ENCODE measurements at places on chromosomes 6 and 20.

DNA sequence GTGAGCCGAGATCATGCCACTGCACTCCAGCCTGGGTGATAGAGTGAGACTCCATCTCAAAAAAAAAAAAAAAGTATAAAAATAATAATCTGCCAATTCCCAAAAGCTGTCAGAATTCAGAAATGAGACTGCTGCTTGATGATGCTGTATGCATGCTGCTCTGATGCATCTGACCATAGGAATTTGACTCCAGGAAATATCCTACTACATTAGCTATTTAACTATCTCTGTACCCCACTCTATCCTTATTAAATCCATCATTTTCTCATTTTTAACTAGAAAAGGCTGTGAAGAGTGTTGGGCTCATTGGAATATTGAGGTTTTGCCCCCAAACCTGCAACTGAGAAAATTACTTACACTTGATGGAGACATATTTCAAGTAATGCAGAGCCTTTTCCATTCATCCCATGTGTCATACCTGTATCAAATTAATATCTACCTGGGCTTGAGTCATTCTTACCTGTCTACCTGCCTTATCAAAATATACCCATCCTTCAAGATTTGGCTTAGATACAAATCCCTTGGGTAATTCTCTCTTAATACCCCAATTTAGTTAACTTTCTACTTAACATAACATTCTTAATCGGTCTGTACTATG lies 135.2 kb upstream of the PREP start:
- DNase-seq = no peak

DNA sequence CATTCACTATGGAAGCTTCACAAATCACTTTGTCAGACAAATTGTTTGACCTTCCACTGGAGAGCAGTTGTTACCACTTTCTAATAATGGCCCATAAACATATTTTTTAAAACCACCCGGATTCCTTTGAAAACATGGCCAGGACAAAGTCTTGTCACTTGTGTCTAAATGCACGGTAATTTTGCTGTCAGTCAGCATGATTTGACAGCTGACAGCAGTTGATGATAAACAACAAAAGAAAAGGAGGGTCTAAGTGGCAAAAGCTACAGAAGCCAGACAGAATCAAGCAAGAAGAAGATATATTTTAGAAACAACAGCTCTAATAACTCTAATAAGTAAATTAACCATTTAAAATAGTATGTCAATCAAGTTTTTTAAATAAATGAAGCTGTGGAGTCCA lies 27.7 kb upstream of the CARMIL1 start:
- no peak for DNase-seq

GRCh38 chr6:52356017-52356416 lies 5.9 kb upstream of the PAQR8 start:
- no peak for DNase-seq

GRCh38 chr20:46995561-46996142 lies 101.0 kb downstream of the EYA2 start:
- DNase-seq = no peak

DNA sequence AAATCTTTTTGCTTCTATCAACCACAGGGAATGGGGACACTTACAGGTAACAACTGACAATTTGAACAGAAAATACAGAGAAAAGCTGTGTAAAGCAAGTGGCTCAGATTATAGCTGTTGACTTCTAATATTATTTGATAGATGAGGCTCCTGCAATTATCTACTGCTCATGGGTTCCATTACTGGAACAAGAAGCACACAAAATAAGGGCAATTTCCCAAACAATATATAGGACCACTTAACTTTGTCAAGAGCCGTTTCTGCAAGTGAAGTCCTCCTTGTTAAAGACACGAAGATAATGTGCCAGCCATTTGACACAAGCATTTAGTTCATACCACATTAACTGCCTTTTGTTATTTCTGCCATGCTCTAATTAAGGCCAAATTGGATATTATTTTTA lies 315.5 kb upstream of the ARID1B start:
- DNase-seq = no peak

DNA sequence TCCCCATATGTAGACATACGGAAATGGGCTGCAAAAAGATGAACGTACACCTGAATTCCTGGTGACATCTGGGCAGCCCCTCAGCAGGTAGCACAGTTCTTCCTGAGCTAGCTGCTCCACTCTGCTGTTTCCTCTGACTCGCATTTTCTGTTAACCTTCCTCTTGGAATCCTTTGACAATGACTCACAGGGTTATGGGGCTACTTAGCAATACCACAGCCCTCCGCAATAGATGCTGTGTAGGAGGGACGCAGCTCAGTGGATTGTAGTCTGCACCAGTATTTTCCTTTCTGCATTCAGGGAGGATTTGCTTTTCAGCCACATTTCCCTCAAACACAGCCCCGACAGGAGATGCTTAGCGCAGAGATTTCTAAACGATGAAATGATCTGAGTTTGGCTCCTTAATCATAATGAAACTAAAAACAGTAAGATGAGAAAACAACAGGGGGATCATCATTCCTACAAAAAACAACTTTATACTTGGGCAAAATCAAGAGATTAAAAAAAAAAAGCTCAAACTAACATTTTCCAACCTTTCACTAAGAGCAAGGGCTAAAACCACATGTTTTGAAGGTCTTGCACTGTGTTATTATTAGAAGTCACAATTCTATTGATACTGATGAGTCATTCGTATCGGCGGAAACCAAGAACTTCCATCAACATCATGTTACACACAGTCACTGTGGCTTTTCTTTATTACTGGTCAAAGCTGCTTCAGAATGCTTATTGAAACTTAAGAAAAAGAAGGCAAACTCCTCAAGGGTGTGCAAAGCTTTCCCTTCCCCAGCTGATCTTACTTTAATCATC lies 12.2 kb downstream of the BACH2 start:
- no peak for DNase-seq

GRCh38 chr20:48215536-48215935 lies 430.3 kb upstream of the SULF2 start:
- DNase-seq = no peak

DNA sequence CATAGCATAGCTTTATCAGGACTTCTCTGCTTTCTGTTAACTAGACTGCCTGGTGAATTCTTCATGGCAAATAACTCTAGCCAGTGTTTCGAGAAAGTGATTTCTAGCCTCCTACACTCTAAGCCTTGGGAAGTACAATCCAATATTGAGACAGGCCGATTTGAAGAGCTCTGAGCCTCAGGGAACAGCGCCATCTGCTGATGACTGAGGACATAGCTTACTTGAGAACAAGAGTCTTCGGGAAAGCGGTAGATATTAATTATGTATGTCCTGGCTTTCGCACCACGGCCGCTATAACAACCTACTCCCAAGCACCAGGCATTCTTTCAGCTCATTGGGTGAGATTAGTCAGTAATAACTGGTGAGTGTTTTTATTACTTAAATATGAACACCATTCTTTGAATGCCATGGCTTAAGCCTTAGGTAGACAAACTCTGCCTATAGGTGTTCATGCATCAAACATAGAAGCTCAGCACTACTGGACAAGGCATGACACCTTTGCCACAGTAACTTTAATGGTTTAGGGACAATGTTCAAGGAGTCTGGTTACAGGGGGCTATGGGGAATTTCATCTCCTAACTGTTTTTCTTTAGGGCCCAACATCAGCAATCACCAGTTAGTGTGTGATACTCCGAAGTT lies 518.6 kb downstream of the BMP2 start:
- DNase-seq = peak; percentile 48

DNA sequence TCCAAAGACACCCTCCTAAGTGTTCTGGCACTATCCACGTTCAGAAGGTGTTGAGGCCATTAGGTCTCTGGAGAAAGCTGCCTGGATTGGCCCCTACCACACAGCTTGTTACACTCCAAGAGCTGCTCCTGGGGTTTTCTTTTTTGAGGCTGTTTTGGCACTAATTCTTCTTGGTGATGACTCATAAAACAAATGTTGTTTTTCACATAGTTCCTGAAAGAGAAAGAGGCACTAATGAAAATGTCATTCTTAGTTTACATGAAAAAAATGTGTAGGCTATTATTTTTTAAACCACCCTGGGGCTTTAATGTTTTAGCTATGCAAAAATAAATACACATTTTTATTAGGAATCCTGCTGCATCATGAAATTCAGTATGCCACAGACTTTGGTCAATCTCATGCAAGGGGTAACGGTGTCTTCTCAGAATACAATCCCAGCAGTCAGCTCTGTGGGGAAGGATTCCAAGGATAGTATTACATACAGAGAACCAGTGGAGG lies 38.1 kb downstream of the TBPL1 start:
- DNase-seq = no peak

GRCh38 chr6:50337532-50338122 lies 287.9 kb upstream of the DEFB112 start:
- DNase-seq = no peak

GRCh38 chr20:38029453-38029852 lies 3.8 kb downstream of the TTI1 start:
- no peak for DNase-seq

DNA sequence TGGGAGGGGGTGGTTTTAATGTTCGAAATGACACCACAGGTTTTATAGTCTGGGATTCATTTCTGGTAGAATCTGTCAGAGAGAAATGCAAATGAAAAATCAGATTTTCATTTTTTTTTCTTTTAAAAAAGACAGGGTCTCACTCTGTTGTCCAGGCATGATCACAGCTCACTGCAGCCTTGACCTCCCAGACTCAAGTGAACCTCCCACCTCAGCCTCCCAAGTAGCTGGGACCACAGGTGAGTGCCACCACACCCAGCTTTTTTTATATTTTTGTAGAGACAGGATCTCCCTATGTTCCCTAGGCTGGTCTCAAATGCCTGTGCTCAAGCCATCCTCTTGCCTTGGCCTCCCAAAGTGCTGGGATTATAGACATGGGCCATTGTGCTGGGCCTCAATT lies 2.4 kb upstream of the ADNP start:
- no peak for DNase-seq

DNA sequence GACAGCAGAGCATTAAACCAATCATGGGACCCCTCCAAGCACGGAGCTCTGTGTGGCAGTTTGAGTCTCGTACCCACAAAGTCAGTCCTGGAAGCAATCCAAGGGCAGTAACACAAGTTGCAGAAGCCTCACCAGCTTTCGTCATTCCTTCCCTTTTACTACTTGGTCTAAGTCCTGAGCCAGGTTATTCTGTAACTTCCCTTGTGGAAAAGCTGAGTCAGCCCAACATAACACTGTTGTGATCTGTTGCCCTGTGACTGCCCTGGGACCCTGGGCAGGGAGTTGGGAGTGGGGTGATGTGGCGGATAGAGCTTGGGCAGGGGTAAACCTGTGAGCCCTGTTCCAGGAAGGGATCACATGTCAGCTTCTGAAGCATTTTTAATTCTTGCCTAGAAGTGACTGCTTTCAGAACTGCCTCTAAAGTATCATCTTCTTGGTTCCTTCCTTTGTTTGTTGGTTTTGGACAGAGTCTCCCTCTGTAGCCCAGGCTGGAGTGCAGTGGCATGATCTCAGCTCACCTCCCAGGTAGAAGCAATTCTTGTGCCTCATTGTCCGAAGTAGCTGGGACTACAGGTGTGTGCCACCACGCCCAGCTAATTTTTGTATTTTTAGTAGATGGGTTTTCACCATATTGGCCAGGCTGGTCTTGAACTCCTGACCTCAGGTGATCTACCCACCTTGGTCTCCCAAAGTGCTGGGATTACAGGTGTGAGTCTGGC lies 183.7 kb upstream of the JAG1 start:
- no peak for DNase-seq

GRCh38 chr6:91879386-91879995 lies 1292.6 kb upstream of the MAP3K7 start:
- DNase-seq = no peak

- no peak for DNase-seq
These were observed 50.1 kb downstream of the SSR1 start for GRCh38 chr6:7262746-7263518.

DNA sequence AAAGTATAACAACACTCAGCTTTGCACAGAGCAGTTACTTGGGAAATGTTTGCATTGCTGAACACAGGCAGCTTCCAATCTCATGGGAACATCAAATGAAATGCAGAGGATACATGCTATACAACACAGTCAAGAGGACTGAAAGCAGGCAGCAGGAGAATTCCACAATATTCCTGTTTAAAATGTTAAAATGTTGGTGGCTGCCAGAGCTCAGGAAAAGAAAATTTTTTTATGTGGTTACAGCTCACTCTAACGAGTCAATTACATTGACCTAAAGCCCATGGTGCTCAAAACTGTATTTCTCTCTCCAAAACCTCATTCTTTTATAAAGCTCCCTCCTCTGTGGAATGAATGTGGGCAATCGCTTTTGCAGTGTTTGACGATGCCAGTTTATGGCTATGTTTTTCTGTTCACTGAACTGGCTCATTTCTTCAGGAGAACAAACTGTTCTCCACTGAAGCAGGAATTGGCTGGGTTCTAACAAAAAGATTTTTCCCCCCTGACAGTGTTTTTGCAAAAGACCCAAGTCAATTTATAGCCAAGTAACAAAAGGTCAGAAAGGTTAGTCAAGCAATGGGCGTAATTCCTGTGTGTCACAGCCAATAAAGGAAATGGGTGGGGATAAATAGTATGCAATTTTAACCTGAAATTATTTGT lies 69.0 kb downstream of the ZHX3 start:
- DNase-seq = no peak

GRCh38 chr6:155263373-155264063 lies at the start of gene CLDN20:
TSS of gene CLDN20 (plus strand) at chr6:155264013. CDS start at chr6:155275720, 11,707 bp downstream.
- DNase-seq = no peak
